ENCODE measurements at places on chromosomes 3 and 15. TPM values are rescaled to one million over a fixed set of nuclear protein-coding genes. Genes with fewer than 3 reads are reported as not detected.
A peak's percentile ranks its signal among the peaks of the same experiment; 100 is the strongest.

GRCh38 chr3:18126772-18127171 is 298.4 kb downstream of the SATB1 start:
- no peak overlapping the region for H3K4me3 ChIP-seq
- no peaks in the 10 kb centered on the region for H3K27me3 ChIP-seq
- no peak overlapping the region for H3K27ac ChIP-seq
- DNase-seq, result no peak

DNA sequence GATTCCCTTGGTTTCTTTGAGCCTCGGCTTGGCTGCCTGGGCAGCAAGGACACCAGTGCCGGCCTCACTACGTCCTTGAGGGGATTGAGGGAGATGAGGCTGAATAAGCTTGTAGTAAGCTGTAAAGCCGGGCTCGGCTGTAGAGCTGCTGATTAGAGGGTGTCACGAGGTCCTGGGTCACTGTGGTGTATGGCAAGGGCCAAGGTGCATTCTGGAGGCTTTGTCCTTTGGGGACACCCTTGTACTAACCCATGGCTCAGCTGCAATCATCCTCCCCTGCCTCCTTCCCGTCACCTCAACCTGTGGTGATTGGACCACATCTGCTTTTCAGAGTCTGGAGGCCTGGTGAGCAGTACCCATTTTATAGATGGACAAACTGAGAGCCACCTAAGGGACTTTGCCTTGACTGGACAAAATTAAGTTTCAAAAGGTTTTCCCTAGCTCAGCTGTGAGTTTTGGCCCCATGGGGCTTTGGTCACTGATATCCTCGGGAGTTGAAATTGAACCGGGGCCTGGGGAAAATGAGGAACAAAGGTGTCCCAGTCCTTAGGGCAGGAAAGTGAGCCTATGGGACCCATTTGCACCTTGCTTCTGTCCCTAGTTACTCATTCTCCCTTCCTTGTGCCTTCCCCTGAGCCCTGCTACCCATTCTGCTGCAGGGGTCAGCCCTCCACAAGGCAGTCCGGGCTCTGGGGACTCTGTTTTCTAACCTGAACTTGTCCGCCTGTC is 2.4 kb downstream of the SLC6A6 start:
- H3K4me3 ChIP-seq, result no peak overlapping the region
- peaks cover 49% of the 10 kb centered on the region for H3K27me3 ChIP-seq
- no peak overlapping the region for H3K27ac ChIP-seq
- peaks cover 26% of the 10 kb centered on the region for H3K4me1 ChIP-seq
- no peaks in the 10 kb centered on the region for H3K36me3 ChIP-seq

The CTXND1 gene
- total RNA-seq, result 0.44 TPM

The RTP1 gene
- total RNA-seq, result 0.04 TPM

- no peaks in the 10 kb centered on the region for H3K27me3 ChIP-seq
- DNase-seq, result no peak
Observed at GRCh38 chr3:30299674-30300385, 306.6 kb upstream of the TGFBR2 start.

The SLC51A gene
- 0.44 TPM for total RNA-seq

DNA sequence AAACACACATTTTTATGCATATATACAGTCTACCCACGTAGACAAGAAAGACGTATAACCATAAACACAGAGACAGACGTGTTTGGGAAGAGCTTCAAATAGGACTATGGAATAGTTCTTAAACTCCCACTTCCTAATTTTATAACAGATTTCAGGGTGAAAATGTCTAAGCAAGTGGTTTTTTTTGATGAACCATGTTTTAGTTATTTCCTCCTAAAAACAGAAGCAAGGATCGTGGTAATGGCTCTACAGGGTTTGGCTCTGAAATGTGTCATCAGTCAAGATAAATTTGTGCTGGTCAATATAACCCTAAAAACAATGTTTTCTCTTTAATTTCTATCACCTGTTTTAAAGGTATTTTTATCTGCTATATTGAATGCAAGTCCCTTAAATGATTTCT is 58.2 kb downstream of the FMN1 start:
- H3K4me1 ChIP-seq, result peaks cover 22% of the 10 kb centered on the region
- H3K27me3 ChIP-seq, result no peaks in the 10 kb centered on the region
- peak; percentile 39 for DNase-seq
- H3K36me3 ChIP-seq, result no peaks in the 10 kb centered on the region

GRCh38 chr3:117735481-117736101 is 1026.0 kb downstream of the TUSC7 start:
- no peak overlapping the region for H3K4me3 ChIP-seq
- DNase-seq, result no peak
- H3K36me3 ChIP-seq, result no peaks in the 10 kb centered on the region
- no peak overlapping the region for H3K27ac ChIP-seq
- no peaks in the 10 kb centered on the region for H3K27me3 ChIP-seq

GRCh38 chr3:60431599-60431958 is 819.7 kb downstream of the FHIT start:
- H3K27me3 ChIP-seq, result no peaks in the 10 kb centered on the region
- H3K4me3 ChIP-seq, result no peak overlapping the region
- H3K27ac ChIP-seq, result no peak overlapping the region
- DNase-seq, result peak; percentile 11
- no peaks in the 10 kb centered on the region for H3K36me3 ChIP-seq

The TRPM1 gene
- total RNA-seq, result not detected

DNA sequence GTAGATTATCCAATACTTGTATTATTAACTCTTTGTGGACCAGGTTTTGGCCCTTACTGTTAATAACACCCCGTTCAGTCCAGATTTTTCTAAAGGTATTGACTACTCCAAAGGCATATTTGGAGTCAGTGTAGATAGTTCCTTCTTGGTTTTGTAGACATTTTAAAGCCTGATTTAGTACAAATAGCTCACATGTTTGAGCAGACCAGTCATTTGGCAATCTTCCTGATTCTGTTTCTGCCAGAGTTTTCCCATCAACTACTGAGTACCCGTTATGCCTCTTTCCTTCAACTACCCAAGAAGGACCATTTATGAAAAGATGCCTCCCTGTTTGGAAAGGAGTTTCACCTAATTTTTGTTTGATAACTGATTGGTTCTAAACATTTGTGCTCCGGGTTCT is 82.0 kb downstream of the CHCHD4 start:
- no peaks in the 10 kb centered on the region for H3K36me3 ChIP-seq
- no peak for DNase-seq
- no peak overlapping the region for H3K27ac ChIP-seq
- no peak overlapping the region for H3K4me3 ChIP-seq
- no peaks in the 10 kb centered on the region for H3K27me3 ChIP-seq
- no peaks in the 10 kb centered on the region for H3K4me1 ChIP-seq

DNA sequence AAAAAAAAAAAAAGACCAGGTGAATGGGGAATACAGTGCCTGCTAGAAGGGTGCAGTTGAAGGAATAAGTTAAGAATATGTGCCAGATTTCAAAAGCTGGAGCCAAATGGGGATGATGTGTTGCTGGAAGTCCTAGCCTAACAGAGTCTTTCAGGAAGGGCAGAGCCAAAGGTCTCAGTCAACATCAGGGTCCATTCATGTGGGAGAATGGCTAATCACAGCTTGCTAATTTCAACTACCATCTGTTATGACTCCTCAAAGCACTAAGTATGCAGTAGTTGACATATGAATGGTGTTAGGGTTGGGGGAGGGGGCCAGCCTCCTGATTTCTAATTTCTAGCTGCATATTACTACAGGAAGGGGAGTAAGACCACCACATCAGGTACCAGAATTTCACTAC is 4.4 kb downstream of the ZBTB38 start:
- DNase-seq, result no peak
- H3K4me1 ChIP-seq, result peaks cover 12% of the 10 kb centered on the region
- no peaks in the 10 kb centered on the region for H3K27me3 ChIP-seq

DNA sequence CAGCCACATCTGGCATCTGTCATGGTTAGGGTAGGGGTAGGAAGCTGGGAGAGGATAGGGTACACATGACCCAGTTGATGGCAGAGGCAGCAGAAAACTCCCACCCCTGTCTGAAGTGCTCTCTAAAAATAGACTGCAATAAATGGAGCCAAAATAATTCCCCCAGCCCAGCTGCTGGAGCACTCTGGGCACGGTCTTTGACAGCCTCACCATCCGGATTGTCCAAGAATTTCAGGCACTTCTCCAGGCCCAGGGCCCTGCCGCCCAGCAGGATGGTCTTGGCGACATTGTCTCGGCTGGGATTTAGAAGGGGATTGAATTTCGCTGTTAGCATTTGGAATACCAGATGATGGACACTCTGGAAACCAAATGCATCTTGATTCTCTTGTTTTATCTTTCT is 103.7 kb downstream of the IQSEC1 start:
- peak; percentile 94 for DNase-seq
- no peaks in the 10 kb centered on the region for H3K27me3 ChIP-seq
- H3K4me1 ChIP-seq, result peaks cover 80% of the 10 kb centered on the region
- no peaks in the 10 kb centered on the region for H3K36me3 ChIP-seq

- H3K4me1 ChIP-seq, result no peaks in the 10 kb centered on the region
- H3K36me3 ChIP-seq, result peaks cover 5% of the 10 kb centered on the region
- no peak for DNase-seq
- no peaks in the 10 kb centered on the region for H3K27me3 ChIP-seq
- H3K4me3 ChIP-seq, result no peak overlapping the region
Observed at GRCh38 chr15:82871358-82871757, 61.9 kb downstream of the WHAMM start.

DNA sequence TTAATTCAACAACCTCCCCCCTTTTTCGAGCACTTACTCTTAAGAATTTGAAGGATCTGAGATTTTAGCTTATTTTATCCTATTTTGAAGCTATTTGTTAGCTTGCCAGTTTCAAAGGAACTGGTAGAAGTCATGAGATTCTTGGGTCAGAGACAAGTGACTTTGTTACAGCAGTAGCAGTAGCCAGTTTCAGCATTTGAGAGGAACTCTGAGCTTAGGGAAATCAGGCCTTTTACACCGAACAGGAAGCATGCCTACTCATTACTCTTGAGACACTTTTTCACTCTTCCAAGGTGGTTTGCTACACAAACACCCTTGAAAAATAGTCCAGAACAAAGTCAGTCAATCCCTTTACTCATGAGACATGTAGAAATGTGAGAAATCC is 24.5 kb upstream of the TM4SF1 start:
- H3K27ac ChIP-seq, result no peak overlapping the region
- H3K4me1 ChIP-seq, result no peaks in the 10 kb centered on the region
- no peaks in the 10 kb centered on the region for H3K27me3 ChIP-seq
- no peak for DNase-seq
- no peaks in the 10 kb centered on the region for H3K36me3 ChIP-seq
- H3K4me3 ChIP-seq, result no peak overlapping the region

- no peak overlapping the region for H3K27ac ChIP-seq
- H3K4me3 ChIP-seq, result no peak overlapping the region
- no peak for DNase-seq
- H3K36me3 ChIP-seq, result no peaks in the 10 kb centered on the region
Observed at GRCh38 chr3:43922374-43922773, 231.6 kb downstream of the ABHD5 start.

GRCh38 chr3:71133865-71134264 is 449.7 kb downstream of the FOXP1 start:
- no peaks in the 10 kb centered on the region for H3K27me3 ChIP-seq
- no peaks in the 10 kb centered on the region for H3K36me3 ChIP-seq
- peaks cover 14% of the 10 kb centered on the region for H3K4me1 ChIP-seq
- no peak overlapping the region for H3K4me3 ChIP-seq
- no peak for DNase-seq

The MASP1 gene
- 8.2 TPM for total RNA-seq

- H3K4me1 ChIP-seq, result peaks cover 19% of the 10 kb centered on the region
- no peaks in the 10 kb centered on the region for H3K27me3 ChIP-seq
- H3K27ac ChIP-seq, result no peak overlapping the region
- no peak overlapping the region for H3K4me3 ChIP-seq
- no peaks in the 10 kb centered on the region for H3K36me3 ChIP-seq
- DNase-seq, result no peak
Observed at GRCh38 chr15:68319997-68320396, 42.5 kb downstream of the FEM1B start.

The ACTR8 gene
- total RNA-seq, result 30.2 TPM

DNA sequence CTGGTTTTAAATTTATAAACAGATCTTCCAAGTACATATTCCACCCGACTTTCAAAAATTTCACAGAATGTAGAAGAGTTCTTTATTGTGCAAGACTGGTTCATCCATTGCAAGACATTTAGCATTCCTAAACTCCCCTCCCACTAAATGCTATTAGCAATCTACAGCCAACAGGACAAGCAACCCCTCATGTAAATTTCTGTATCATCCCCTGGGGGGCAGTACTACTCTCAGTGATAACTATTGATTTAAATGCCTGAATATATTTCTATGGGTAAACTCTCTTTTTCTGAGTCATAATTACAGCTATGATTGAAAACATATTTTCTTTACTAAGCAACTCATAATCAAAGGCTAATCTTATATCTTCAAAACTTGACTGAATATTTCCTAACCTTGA is 10.7 kb upstream of the SLC15A2 start:
- no peak overlapping the region for H3K27ac ChIP-seq
- no peaks in the 10 kb centered on the region for H3K36me3 ChIP-seq
- H3K4me3 ChIP-seq, result no peak overlapping the region
- no peaks in the 10 kb centered on the region for H3K27me3 ChIP-seq

DNA sequence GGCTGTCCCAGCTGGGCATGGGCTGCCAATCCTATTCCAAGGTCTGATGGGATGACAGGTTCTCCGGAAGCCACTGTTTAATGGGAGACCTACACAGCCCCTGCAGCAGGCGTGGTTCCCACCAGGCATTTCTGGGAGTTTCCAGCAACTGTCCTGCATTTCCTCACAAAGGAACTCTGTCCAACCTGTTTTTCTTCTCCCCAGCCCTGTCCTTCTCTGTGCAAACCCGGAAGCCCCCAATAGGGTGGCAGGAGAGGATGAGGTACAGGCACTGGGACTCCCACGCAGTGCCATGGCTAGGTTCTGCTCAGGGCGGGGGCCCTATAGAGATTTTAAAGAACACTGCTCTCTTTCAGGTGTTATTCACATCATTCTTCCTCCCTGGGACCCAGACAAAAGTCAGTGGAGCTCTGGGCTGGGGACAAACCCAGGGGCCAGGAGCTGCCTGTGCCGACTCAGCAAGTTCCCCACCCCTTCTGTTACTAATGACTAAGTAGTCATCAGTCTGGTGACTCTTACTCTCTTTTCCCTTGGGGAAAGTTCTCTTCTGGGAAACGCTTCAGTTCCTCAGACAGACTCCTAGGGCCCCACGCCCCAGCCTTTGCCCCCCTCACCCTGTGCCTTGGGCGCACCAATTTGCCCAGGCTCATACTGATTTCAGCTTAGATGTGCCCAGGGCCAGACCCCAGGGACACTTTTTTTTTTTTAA is 97.7 kb downstream of the CD47 start:
- H3K27ac ChIP-seq, result no peak overlapping the region
- no peak overlapping the region for H3K4me3 ChIP-seq
- H3K27me3 ChIP-seq, result no peaks in the 10 kb centered on the region
- no peaks in the 10 kb centered on the region for H3K36me3 ChIP-seq
- no peak for DNase-seq
- peaks cover 10% of the 10 kb centered on the region for H3K4me1 ChIP-seq

DNA sequence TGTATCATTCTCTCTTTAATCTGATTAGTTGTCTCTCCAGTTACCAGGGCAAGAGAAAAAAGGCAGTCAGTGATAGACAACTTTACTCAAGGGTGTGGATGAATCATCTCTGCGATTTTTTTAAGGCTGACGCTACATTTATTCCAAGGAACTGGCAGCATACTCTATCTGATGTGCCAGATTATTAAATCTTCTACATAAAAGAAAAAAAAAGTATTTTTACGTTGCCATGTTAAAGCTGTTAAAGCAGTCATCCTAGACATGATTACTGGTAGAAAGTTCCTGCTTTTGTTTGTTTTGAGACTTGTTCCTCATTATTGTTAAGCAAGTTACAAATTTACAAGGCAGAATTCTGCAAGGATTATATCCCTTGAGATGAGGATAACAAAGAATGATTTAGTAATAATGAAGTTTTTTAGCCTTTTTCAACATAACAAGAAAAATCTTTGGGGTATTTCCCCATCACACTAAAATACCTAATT is 121.7 kb downstream of the CBLB start:
- DNase-seq, result peak; percentile 93
- peaks cover 6% of the 10 kb centered on the region for H3K36me3 ChIP-seq
- no peaks in the 10 kb centered on the region for H3K27me3 ChIP-seq
- H3K4me1 ChIP-seq, result no peaks in the 10 kb centered on the region
- H3K4me3 ChIP-seq, result no peak overlapping the region
